ENCODE measurements at places on chromosomes 1 and 21.

- DNase-seq, result no peak
Observed at GRCh38 chr1:11771481-11772043, 9.6 kb downstream of the C1orf167 start.

DNA sequence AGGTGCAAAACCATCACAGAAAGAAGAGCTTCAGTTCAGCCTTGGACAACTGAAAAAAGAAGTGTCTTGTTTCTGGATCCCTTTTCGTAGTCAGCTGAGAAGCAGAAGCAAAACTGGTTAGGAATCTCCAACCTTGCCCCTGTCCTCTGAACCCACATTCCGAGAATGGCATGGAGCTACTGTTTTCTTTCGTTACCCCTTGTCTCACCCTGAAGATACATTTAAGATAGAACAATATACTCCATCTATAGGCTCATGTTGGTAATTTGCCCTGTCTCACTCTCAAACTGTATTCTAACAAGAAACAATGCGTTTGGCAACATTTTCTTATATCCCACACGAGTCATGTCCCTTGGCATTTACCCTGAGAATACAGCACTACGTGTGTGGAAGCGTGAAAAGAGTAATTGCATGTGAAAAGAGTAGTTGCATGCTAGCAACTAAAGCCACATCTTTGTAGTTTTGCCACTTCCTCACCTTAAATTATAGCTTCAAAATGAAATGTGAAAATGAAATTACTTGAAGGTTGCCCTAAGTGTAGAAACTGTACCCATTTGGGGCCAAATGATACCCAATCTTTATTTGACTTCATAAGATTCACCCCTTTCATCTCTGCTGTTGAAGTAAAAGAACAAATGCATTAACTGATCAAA is 5.3 kb downstream of the SLAMF7 start:
- DNase-seq, result no peak

DNA sequence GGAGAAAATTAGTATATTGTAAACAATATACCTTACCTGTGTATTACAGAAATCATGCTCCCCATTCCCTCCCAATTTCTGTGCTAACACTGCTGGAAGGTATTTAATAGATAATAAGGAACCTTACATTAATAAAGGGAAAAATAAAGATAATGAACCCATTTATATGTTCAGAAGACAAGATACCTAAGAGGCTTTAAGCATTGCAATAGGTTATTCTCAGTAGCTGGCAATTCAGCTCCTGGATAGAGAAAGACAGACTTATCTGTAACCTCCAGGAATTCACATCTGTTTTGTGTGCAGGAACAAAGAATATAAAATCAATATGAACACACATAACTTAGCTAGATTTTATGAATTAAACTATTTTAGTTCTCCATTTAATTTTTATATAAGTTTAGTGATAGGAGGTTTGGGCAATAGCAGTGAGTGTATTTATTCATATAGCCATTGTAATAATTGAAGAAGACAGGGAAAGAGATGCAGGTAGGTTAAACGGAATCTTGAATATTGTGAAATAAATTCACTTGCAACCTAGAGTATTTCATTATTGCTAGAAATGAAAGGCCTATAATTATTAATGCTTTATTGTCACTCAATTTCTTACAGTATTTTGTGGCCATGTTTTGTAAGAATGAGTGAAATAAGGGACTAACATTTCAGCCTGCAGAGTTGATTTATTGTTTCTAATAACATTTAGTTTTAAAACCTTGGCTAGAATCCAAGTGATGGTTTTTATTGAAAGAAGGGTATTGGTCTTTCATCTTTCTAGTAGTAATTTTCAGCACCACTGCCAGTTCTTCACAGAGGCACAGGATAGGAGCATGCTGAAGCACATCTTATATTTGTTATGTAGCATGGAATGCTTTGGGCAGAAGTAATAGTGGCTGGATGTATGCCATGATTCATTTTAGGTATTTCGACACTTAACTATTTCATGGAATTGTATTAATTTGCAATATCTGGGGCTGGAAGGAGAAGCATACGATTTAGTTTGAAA is 1.5 kb downstream of the XPR1 start:
- DNase-seq, result no peak

- no peak for DNase-seq
Observed at GRCh38 chr1:44681905-44682882, 7.7 kb downstream of the ARMH1 start.

DNA sequence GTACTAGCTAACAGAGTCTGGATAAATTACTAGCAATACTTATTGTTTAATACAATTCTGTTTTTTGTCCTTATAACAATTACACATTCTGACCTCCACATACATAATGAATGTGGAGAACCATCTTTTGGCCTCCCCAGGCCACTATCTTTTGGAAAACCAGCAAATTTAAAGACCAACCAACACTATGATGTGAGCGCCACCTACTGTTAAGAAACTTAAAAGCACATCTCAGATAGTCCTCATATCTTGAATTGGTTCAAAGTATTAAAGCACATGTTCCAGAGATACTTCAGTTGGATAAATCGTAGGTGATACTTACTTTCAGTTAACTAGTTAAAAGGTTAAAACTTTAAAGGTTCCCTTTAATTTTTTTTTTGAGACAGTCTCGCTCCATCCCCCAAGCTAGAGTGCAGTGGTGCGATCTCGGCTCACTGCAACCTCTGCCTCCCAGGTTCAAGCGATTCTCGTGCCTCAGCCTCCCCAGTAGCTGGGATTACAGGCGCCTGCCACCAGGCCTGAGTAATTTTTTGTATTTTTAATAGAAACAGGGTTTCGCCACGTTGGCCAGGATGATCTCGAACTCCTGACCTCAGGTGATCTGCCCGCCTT is 29.3 kb upstream of the USP1 start:
- no peak for DNase-seq

GRCh38 chr1:41315871-41316270 is 45.4 kb upstream of the FOXO6 start:
- DNase-seq, result no peak

GRCh38 chr1:18668750-18669404 is 38.2 kb downstream of the PAX7 start:
- no peak for DNase-seq

DNA sequence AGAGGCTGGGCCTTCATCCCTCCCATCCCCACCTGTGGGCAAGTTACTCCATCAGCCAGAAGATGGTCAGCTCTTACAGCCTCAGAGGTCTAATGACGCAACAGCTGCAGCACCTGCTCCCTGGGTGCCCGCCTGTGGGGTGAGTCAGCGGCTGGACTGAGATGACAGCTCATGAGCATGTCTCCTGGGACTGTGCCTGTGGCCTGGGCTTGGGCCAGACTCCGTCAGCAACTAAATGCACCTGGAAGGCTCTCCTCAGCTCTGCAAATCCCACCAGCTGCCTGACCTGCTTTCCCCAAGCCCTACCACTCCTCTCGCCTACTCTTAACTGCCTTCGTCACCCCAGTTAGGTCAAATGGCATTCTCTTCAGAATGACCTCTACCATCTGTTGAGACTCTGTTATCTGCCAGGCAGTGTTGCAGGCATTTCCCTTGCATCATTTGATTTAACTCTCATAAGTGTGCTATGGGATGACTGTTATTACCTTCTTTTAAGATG is 47.7 kb downstream of the ETS2 start:
- no peak for DNase-seq

- DNase-seq, result no peak
Observed at GRCh38 chr1:245322673-245323072, 167.9 kb downstream of the KIF26B start.

DNA sequence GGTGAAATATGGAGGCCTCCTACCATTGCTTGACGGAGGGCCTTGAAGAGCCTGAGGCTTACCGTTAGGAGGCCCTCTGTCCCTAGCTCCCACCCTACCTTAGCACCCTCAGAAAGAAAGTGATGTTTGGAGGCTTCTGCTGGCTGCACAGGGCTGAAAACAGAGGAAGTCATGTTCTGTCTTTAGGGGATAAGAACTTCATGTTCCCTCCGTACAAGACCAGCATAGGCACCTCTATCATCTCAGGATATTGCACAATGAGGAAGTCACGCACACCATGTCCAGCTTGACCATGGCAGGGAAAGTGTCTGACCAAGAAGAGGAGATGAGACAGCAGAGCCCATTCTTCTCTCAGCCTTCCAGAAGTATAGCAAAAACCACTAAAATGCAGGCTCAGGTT is 13.8 kb downstream of the ADORA3 start:
- DNase-seq, result no peak

GRCh38 chr21:35864039-35864438 is 196.3 kb downstream of the SETD4 start:
- DNase-seq, result no peak

DNA sequence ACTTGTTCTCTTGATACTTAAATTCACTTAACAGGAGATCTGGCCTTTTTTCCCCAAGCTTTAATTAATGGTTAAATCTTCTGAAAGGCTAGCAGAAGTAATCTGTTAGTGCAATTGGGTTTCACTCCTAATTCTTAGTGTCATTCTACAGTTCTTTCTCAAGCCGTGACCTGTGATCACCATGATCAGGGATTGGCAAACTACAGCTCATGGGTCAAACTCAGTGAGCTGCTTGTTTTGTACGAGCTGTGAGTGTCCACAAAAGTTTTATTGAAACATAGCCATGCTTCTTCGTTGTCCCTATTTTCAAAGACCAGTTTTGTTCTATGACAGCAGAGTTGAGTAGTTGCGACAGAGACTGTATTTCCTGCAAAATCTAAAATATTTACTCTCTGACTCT is 109.4 kb upstream of the KCNJ15 start:
- DNase-seq, result no peak

GRCh38 chr1:46333300-46334029 is 7.1 kb upstream of the NSUN4 start:
- DNase-seq, result no peak

DNA sequence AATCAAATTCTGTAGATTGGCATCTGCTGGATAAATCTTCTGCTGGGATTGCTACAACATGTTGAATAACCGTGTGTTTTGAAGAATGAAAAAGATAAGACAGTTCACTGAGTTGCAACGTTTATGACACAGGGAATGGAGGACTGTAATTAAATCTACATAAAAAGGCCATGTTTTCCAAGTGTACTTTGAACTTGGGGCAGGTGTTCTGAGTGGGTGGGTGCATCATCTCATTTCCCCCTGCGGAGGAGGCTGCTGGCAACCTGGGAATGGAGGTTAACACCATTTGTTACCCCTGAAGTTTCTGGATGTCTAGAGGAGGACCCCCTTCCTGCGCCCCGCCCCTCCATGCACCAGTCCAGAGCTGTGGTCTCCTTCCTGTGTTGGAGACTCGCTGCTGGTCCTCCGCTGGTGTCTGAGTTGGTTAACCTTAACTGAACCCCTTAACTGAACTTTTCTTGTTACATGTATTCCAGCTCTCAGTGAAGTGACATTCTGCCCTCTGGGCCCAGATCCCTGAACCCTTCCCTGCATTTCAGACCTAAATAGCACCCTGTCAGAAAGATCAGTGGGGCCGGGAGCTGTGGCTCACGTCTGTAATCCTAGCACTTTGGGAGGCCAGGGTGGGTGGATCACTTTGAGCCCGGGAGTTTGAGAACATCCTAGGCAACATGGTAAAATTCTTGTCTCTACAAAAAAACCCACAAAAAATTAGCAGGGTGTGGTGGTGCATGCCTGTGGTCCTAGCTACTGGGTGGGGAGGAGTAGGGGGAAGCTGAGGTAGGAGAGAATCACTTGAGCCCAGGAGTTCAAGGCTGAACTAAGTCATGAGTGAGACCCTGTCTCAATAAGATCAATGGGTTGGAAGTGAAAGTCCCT is 31.8 kb downstream of the UCK2 start:
- no peak for DNase-seq

- no peak for DNase-seq
Observed at GRCh38 chr21:39633770-39634181, 21.0 kb downstream of the B3GALT5 start.

GRCh38 chr1:46508757-46509156 is 19.1 kb downstream of the DMBX1 start:
- DNase-seq, result no peak

GRCh38 chr1:36922593-36923426 is 111.5 kb downstream of the GRIK3 start:
- DNase-seq, result no peak

GRCh38 chr1:21301794-21302440 is 11.7 kb upstream of the ECE1 start:
- no peak for DNase-seq

- DNase-seq, result no peak
Observed at GRCh38 chr1:8359617-8360481, 41.9 kb downstream of the SLC45A1 start.

DNA sequence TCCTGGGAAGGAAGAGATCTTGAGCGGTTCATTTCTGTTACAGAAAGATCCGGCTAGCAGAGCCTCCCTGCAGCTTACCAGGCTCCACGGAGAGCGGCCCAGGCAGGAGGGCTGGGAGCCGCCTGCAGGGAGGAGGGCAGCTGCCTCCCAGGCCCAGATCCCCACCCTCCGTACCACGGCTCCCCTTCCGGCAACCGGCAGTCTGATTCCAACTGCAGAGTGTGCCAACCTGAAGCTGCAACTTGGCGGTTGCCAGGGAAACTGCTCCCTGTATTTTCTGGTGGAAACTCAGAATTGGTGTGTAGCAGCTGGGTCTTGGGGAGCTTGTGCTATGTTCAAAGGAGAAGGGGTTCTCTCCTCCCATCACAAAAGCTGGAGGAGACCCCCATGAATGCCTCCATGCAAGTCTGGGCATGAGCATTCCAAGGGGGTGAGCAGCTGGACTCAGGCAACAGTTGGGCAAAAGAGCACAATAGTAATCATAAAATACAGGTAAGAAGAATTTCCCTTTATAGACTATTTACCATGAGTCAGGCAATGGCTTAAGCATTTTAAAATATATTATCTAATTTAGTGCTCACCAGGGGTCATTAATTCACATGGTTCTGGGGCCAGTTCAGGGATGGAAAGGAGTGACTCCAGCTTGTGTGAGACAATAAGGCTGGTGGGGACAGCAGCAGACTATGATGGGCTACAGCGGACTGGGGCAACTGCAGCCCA is 46.1 kb upstream of the KAZN start:
- no peak for DNase-seq

DNA sequence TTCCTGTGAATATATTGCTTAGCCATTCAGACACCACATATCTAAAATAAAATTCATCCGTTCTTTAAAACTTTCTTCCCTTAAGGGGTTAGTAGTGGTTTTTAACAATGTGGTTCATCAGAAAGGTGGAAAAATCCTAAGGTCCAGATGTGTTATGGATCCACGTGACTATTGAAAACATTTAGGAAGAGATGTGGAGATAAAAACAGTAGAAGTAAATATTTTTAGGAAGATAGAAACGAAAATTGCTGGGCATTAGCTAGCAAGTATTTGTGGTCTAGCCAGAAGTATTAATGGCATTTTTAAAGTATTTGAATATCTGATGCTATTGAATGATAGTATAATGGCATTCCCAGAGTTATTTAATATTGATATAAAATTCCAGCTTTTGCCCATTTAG is 180.8 kb downstream of the LTN1 start:
- no peak for DNase-seq

DNA sequence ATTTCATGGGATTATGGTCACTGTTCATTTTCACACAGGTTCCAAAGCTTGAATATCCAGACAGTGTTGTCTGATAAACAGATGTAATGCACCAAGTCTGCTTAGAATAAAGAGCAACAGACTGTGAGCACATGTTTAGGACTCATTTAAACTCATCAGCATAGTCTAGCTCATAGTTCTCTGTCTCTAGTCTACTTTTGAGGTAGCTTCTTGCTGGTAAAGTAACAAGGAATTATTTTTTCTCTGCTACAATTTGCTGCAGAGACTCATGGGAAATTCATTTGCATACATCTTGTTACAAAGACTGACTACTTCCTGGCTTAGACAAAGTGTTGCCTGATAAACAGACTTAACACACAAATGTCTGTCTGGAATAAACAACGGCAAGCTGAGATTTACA is 187.2 kb downstream of the NFIA start:
- no peak for DNase-seq
